Choroid plexus epithelial cell (primary cell): ENCODE measurements at places on chromosomes 12 and 14.
A peak's percentile ranks its signal among the peaks of the same experiment; 100 is the strongest.

- no peak for DNase-seq
Observed at GRCh38 chr12:124078800-124079199, 105.8 kb downstream of the ZNF664 start.

DNA sequence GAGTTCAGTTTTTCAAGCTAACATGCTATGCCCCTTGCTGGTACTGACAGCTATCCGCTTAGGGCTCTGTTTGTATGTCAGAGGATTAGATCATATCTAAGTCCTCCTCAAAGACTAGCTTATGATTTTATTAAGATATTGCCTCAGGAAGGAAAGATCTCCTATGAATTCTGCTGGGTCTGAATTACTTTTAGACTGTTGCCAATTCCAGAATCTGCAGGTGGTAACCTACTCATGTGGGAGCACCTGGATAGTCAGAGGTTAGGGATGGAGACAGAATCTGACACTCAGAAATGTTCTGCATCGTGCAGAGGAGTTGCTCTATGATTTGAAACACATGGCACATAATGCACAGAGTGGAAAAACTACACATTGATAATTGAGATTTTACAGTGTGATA lies 843.4 kb downstream of the SLC6A15 start:
- no peak for DNase-seq

DNA sequence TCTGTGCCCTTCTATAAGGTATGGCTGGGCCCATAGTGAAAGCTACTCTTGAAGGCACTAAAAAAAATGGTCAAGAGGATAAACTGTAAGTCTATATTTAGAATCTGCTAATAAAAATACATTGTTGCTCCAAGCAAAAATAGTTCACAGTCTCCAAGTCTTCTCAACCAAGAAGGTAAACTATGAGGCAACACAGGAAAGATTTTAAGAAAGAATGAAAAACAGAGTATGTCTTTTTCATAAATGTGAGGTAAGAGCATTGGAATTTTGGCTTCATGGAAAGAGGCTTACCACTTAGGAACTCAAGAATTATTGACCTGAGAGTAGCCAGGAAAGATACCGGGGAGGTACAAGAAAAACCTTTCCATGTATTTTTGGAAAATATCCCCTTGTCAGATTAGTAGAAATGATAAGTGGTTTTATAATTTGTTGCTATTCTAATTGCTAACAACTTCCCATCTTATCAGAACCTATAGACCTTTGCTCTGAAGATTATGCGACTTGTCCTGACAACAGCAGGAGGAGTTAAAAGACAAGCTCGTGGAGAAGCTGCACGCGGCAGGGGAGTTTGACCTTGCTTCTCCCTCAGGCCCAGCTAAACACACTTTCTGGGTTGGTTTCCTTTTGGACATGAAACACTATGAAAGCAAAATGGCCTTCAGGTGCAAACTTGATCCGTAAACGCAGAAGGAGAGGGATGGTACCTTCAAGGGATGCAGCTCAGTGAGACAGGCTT lies 238.1 kb downstream of the FOXN3 start:
- peak; percentile 76 for DNase-seq

DNA sequence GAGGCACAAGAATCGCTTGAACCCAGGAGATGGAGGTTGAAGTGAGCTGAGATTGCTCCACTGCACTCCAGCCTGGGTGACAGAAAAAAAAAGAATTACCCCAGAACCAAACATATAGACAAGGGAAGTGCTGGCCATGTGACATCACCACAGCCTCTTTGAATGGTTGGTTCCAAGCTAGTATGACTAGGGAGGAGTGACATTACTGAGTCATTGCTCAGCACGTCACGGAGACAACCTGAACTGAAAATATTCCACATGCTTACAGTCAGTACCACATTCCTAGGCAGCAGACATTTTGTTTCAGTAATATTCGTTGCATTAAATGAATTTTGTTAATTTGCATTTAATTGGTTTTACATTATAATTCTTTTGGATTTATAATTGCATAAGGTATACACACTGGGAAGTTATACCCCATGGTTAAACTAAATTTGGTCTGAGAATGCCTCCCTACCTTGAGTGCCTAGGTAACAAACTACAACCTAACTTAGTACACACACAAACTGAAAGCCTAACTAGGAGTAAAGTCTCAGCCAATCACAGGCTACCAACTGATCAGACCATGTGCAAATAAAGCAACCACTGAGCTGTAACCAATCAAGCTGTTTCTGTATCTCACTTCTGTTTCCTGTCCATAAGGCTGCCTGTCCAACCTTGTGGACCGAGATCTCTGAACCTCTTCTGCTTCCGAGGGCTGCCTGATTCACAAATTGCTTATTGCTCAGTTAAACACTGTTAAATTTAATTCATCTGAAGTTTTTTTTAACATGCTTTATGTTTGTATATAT lies 164.4 kb downstream of the CAND1 start:
- peak; percentile 51 for DNase-seq

GRCh38 chr14:55689981-55690871 lies 110.2 kb downstream of the KTN1 start:
- DNase-seq, result no peak
